Left cardiac atrium (tissue), 4 donors: ENCODE measurements at places on chromosomes 4 and X. TPM values are rescaled to one million over a fixed set of nuclear protein-coding genes. Genes with fewer than 3 reads are reported as not detected.

The GABRE gene
- 14.7 TPM for total RNA-seq

The FAM149A gene
- 13.1 TPM for total RNA-seq

The H2BW2 gene
- total RNA-seq: not detected

The STPG2 gene
- total RNA-seq: 0.12 TPM

DNA sequence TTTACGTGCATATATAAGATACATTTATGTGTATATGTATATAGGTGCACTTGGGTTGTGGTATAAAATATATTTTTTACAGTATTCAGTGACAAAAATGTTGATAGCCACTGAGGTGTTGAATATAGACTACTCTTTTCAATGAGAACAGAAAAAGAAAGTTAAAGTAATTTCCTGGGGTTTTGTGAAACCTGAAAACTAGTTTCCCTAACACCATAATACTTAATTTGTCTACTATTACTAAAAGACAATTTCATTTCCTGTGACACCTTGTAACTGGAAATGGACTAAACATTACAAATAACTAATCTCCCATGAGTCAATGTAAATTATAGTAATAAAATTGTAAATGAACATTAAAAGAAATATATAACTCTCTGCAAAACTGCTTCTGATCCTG lies 32.0 kb upstream of the MAP9 start:
- DNase-seq: no peak

GRCh38 chr4:110231869-110232268 lies 33.5 kb upstream of the ELOVL6 start:
- DNase-seq: no peak

DNA sequence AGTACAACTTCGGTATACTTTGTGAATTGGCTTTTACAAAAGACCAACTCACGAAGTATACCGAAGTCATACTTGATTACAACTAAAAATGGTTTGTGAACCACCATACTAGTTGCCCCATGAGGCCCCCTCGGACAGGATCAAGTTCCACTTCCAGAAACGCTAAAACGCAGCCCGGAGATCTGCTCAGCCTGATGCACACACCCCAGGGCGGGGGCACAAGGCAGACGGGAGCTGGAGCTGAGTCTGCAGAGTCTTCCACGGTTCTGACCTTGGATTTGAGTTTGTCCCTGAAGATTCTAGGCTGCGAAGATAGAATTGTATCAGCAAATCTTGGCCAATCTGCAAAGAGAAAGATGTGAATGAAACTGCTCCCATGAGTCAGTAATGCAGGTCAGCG lies 118.1 kb downstream of the SORCS2 start:
- no peak for DNase-seq

DNA sequence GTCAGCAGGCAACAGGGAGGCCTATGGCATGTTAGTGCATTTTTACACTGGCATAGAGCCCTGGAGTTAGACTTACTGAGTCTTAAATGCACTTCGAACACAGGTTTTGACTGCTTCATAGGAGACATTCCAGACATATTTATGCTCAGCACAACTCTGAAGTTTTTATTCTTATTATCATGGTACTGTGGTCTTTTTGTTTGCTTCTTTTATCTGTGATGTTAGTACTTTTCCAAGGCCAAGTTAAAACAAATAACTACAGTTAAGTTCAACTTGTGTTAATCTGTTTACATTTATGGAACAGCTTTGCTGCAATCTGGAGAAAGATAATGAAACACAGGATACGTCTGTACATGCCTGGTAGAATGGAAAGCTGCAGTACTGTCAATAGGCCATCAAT lies 76.5 kb downstream of the COL4A5 start:
- no peak for DNase-seq

DNA sequence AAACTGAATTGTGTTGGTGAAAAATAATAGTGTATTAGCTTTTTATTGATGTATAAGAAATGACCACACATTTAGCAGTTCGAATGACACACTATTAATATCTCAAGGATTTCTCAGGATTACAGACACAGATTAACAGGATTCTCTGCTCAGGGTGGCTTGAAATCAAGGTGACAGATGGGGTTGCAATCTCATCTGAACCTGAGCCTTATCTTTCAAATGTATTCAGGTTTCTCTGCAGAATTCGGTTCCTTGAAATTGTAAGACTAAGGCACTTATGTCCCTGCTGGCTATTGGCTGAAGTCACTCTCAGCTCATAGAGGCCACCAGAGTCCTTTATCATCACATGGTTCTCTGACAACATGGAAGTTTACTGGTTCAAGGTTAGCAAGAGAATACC lies 1780.1 kb downstream of the ARAP2 start:
- DNase-seq: no peak

- no peak for DNase-seq
These were observed 346.6 kb downstream of the CENPC start for GRCh38 chr4:67198727-67199126.
